CD4-positive, alpha-beta T cell treated with Interferon gamma for 1 hour (primary cell): ENCODE measurements at places on chromosomes 2 and 18.

- DNase-seq: no peak
Measured at GRCh38 chr2:174516501-174517378, 29.9 kb upstream of the GPR155 start.

DNA sequence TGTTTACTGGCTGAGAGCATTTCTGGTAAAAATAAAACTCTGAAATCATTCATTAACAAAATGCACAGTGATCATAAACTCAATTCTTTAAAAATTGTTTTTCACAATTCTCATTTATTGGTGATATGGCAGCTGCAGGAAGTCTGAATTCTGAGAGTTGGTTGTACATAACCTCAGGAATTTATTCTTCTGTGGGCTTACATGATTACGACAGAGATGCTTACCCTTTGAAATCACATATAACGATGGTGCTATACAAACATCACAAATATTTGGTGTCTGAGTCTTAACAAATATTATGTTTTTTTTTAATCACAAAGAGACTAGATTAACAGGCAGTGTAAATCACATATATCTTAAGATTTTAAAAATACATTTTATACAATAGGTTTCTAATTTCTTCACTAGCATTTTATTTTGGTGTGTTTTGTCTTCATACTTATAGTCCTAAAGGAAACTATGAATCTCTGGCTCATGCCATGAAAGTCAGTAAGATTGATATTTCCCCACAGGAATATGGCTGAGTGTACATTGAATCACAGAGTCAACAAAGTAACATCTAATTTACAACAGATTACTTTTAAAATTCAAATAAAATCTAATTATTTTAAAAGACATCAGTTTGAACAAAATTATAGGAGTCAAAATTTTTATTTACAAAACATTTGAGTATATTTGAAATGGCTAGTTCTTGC, 318.8 kb upstream of the THUMPD2 start:
- DNase-seq: no peak

GRCh38 chr2:86274918-86275275, 62.5 kb downstream of the REEP1 start:
- DNase-seq: no peak

GRCh38 chr2:190158798-190159434, 96.4 kb upstream of the MSTN start:
- DNase-seq: no peak

- DNase-seq: no peak
Measured at GRCh38 chr18:30987467-30988241, 54.9 kb downstream of the DSC3 start.

DNA sequence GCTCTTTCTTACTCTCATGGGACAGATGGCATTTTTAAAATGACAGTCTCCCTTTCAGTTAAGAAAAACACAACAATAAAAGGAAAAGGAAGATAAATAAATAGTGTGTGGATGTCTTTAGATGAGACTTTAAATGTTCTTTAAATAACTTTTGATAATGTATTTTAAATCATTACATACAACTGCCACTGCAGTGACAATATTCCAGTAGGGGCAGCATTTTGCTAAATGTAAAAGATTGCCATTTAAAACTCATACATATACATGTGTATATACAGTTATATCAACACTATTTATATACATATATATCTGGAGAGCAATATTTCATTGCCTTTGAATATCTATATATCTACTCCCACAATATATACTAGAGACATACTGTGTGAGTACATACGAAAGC, 90.7 kb downstream of the INO80D start:
- no peak for DNase-seq

DNA sequence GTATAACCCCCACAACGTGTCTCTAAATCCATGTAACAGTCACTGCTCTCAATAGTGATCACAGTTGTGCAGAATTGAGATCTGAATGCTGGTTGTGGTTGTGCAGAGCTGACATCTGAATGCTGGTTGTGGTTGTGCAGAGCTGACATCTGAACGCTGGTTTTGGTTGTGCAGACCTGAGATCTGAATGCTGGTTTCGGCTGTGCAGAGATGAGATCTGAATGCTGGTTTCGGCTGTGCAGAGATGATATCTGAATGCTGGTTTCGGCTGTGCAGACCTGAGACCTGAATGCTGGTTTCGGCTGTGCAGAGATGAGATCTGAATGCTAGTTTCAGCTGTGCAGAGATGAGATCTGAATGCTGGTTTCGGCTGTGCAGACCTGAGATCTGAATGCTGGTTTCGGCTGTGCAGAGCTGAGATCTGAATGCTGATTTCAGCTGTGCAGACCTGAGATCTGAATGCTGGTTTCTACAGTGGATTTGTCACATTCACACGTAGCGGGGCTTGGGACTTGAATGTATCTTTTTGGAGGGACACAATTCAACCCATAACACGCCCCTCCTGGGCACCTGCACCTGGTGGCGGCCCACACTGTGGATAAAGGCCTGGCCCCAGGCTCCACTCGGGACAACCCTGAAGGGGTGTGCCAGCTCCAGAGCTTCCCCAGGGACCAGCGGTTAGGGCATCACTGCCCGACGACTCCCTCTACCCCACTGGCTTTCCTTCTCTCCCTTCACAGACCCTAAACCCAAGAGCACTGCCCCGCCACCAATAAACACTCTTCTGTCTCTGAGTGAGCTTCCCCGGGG, 51.1 kb upstream of the SLC66A3 start:
- DNase-seq: peak; percentile 8

GRCh38 chr2:159275111-159275510, 11.4 kb downstream of the WDSUB1 start:
- DNase-seq: no peak

DNA sequence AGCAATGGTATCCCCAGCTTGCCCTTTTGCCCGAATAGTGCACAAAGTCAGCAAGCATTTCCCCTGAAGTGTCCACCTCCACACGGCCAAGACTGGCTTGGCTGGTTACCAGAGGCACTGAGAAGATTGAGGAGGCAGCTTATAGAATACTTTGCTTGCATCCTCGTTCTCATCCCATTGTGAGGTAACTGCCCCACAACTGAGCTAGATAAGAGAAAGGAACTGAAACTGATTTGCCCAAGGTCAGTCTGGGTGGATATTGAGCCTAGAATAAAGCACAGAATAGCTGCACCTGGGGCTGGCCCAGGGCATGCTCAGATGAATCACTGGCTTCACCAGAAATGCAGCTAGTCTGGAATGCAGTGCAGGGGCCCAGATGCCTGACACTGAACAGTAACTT, 32.7 kb upstream of the MAP4K3 start:
- DNase-seq: peak; percentile 1

DNA sequence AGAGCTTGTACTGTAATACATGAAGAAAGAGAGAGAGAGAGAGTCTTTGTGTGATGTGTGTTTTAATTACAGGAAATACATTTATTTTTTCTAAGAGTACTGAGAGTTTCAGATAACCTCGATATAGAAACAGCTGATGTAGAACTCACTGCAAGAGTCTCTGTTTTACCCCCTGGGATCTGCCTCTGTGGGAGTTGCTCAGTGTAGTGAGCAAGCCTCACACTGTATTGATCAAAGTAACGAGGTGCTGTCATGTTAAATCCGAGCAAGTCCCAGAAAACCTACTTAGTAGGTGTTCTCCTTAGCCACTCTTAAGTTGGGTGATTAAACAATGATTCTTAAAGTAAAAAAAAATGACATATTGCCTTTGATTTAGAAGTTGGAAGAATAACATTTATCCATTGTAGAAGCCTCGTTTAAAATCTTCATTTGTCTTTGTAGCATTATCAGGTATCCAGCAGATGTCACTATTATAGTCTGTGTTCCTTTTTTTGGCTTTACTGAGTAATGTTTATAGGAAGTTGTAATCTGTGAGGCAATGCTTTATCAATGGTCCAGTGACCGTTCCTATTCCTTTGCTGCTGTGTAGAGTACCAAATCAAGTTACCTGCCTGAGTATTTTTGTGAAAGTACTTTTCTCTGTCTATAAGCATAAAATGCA, 219.0 kb downstream of the MYO3B start:
- no peak for DNase-seq

- no peak for DNase-seq
Measured at GRCh38 chr2:236168110-236169080, at the start of gene GBX2. TSS of gene GBX2 (minus strand) at chr2:236168386. CDS start at chr2:236167971, 415 bp downstream.

DNA sequence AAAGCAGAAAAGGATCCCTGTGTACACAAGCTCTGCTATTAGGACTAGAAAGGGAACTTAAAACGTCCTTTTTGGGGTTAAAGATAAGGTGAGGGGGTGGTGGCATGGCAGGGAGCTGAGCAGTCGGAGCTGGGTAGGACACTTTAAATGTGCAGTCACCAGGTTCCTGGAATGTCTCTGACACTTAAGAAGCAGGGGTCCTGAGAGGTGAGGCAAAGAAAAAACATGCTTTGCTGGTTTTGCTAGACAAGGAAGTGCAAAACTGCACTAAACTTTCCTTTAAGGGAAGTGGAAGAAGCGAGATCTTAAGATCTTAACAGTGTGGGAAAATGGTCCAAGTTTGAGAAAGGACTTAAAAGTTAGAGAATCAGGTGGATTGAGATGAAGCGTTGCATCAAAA, 99.5 kb upstream of the MAP3K20 start:
- DNase-seq: no peak

- DNase-seq: no peak
Measured at GRCh38 chr2:99598441-99598840, 108.6 kb upstream of the REV1 start.

GRCh38 chr2:208496129-208496528, 89.5 kb downstream of the PTH2R start:
- no peak for DNase-seq

GRCh38 chr2:55099878-55100820, 49.9 kb upstream of the RTN4 start:
- no peak for DNase-seq

DNA sequence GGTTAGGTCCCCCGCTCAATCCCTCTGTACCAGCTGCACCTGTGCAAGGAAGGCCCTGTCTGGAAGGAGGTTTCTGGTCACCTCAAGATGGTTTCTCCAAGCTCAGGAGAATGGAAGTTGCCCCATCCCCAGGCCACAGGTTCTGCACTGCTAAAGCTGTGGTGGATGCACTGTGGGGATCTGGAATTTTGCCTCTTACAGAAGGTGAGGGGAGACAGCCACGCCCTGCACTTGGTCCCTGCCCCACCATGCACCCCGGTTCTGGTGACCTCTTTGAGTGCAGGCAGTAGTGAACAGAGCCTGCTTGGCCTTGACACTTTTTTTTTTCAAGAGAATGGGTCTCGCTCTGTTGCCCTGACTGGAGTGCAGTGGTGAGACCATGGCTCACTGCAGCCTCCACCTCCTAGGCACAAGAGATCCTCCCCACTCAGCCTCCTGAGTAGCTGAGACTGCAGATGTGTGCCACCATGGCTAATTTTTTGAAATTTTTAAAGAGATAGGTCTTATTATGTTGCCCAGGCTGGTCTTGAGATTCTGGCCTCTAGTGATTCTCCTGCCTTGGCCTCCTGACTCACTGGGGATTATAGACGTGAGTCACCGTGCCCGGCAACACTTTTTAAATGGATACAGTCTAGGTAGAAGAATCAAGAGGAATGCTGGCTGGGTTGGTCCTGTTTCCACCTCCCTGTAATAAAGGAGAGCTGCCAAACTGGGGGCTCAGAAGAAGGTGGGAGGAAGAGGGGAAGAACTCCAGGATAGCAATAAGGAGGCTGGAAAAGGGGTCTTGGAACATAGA, 5.8 kb upstream of the NT5DC4 start:
- no peak for DNase-seq

DNA sequence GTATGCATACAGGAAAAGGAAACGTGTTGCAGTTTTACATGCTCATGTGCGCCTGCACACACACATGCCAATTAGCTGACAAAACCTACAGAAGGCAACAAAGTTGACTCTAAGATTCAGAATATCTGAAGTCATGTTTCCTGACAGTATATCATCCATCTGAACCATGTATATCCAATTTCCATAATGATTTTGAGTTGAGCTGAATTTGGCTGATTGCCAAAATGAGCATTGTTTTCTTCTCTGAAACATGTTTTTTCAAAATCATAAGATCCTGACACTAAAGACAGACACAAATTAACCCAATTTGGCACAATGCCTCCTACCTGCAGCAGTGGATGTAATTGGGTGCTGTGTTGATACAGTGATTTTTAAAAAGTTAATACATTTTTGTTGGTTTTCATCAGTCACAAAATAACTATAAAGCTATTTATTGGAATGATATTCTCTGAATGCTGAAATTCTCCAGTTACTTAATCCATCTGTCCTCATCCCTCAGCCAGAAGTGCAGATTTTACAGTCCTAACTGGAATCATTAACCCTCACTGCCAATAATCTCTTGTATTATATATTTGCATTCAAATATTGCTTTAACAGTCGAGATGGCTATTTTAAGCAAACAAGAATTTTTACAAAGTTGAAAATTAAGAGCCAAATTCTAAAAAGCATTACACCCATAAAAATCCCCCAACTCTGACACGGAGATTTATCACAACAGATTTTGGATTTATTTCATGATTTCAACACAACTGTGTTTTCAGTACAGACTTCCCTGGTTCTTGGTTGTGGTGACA, 161.7 kb upstream of the LMAN1 start:
- no peak for DNase-seq

- DNase-seq: no peak
Measured at GRCh38 chr2:239269173-239269885, 131.5 kb downstream of the HDAC4 start.

DNA sequence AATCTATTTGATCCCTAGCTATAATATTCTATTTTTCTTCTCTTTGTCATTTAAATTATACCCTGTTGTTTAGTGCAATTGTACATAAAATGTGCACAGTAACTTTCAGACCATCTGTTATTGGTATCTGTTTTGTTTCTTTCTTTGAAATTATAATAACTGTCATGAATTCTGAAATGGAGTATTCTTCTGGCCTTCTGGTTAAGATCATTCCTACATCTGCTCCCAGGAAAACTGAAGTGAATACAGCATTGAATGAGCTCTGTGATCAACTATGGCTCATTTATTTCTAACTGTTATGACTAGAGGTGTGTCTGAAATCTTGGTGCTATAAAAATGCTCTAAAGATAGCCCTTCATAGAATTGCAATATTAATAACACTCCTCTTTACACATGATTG, 788.4 kb upstream of the TMEFF2 start:
- DNase-seq: no peak

DNA sequence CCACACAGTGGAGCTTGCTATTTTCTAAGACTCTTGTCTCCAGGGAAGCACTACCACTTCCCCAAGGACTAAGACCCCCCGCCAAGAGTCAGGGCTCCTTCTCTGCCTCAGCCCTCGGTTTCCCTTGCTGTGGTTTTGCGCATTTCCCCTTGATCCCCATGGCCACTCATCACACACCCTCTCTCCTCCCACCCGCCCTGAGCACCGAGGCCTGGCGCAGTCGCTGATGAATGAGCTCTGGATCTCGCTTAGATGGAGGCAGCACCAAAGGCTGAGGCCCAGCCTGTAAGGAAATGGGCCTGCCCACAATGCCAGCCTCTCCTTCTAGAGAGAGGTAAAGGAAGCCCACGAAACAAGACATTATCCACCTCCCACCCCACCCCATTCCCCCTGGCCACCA, 96.9 kb downstream of the TNS1 start:
- no peak for DNase-seq
